ENCODE measurements at places on chromosomes 2 and 18.

DNA sequence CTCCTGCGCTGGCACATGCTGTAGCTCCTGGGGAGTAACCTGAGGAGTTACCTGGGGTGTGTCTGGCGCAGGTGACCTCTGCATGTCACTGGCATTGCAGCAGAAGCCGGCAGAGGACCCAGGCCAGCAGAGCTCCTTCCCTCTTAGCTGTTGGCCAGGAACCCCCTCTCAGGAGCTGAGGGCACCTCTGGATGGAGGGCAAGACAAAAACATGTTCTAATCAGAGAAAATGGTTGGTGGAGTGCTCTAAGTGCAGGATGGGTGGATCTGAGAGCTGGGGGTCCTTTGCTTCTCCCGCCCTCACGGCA is 44.9 kb upstream of the SNTG2 start:
- DNase-seq, result no peak

DNA sequence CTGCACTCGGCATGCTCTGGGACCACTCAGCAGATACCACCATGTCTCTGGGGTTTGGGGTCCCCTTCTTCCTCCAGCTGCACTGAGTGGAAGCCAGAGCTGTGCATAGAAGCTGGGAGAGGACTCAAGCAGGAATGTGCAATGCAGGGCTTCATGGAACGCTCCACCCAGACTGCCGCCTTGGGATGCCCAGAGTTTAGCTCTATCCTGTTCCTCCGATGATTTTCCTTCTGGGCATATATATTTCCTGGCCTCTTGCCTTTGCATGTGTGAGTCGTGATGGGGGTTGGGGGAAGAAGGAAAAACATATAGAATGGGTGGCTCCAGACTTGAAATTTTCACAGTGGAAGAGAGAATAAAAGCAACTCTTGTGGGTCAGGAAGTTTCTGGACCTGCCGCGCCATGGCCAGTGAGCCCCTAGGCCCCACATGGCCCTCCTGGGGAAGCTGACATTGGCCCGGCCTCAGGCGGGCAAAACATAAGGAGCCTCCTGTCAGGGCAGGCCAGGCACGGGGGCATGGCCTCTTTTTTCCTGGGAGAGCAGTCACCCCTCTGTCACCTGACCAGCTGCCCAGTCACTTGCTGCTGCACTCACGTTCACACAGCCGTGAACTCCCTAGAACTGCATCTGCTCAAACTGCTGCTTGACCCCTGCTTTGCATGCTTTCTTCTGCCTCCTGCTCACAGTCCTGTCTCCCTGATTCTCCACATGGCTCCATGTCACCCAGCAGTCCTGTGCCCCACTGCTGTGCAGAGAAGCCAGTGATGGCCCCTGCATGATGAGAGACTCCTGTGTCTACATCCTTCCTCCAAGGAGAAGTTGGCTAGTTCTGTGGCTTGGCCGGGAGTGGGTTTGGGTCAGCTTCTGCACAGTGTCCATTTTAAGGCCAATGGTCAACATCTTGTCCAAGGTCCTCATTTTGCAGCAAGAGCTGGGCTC is 197.8 kb downstream of the CTIF start:
- DNase-seq, result no peak

- no peak for DNase-seq
Measured at GRCh38 chr2:112087346-112088020, 32.4 kb downstream of the TMEM87B start.

GRCh38 chr2:151771599-151772358 is 37.5 kb upstream of the NEB start:
- no peak for DNase-seq

DNA sequence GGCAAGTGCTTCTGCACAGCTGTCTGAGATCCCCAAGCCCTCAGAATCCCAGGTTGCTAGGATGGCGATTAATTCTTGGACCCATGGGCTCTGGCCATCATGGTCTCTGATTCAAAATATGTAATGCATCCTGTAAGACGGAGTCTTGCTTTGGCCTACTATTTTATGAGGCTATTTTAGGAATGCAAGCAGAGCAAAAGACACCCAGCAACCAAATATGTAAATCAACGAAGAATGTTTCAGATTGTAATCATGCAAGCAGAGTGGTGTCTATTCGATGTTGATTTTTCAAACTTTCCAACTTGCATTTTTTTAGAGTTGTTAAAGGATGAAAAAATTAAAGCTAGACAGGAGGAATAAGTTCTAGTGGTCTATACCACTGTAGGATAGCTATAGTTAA is 154.8 kb downstream of the COL6A3 start:
- DNase-seq, result no peak

DNA sequence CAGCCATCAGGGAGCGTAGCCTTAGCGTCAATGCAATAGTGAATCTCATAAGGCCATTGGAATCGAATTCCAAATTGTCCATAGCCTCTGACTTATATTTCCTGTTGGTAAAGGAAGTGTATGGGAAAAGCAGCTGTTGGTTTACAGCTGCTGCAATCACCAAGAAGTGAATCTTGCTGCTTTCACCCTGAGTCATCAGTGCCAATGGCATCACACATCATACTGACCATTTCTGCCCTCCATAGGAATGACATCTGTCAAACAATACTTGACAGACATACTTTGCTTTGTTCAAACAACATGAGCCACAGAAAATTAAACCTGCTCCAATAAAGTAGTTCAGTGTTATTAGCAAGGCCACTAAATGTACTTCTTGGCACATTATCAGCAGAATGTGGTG is 111.2 kb upstream of the KLHL29 start:
- DNase-seq, result no peak

DNA sequence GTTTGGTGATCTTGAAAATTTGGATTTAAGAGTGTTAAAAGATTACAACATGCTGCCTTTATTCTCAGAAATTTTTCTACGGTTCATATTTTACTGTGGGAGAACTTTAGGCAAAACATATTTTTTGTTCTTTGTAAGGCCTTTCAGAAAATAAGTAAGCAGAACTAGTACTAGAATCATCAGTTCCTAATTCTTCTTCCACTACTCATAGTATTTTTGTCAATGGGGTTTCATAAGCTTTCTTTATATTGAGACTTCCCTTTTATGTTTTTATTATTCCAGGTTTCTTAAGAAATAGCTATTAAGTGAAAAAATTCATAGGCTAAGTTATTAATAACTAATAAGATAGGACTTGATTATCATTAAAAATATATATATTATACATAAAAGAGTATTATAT is 12.4 kb downstream of the UGGT1 start:
- DNase-seq, result no peak

- no peak for DNase-seq
Measured at GRCh38 chr18:44632469-44633145, 48.1 kb upstream of the SETBP1 start.

DNA sequence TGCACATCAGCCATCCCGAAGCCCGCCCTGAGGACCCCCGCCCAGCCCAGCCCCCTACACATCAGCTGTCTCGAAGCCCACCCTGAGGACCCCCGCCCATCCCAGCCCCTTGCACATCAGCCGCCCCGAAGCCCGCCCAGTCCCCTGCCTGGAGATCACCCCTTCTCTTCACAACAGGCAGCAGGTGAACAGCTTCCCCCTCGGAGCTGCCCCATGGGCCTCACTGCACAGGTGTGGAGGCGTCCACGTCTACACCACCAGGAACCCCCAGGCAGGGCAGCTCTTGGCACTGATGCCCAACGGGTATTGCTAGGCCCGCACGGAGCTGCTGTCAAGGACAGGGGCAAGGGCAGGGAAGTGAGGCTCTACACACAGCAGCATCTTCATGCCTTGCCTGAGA is 137.6 kb downstream of the HDAC4 start:
- no peak for DNase-seq

GRCh38 chr2:109089602-109090300 is 39.3 kb upstream of the SH3RF3 start:
- DNase-seq, result no peak

DNA sequence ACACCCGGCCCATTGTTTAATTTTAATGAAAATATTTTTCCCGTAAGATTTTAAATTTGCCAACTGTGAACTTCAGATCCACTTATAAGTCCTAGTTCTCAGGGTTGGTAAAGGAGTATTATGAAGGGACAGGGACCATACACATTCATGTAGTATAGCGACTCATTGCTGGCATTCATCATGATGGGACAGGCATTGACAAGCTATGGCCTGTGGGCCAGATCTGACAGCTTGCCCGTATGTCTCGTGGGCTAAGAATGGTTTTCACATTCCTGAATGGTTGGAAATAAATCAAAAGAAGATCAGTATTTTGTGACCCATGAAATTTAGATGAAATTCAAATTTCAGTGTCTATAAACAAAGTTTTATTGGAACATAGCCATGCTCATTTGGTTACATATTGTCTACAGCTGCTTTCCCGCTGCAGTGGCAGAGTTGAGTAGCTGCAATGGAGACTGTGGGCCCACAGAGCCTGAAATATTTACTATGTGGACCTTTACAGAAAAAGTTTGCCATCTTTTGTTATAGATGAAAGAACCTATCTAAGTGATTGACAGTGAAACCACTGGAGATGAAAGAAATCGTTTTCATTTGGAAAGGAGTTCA is 4.1 kb downstream of the RAPGEF4 start:
- no peak for DNase-seq

GRCh38 chr18:13191779-13192178 is 26.8 kb upstream of the LDLRAD4 start:
- DNase-seq, result no peak

GRCh38 chr18:77512152-77512551 is 262.5 kb downstream of the GALR1 start:
- no peak for DNase-seq

GRCh38 chr2:96090196-96090926 is 26.0 kb downstream of the ADRA2B start:
- DNase-seq, result no peak

DNA sequence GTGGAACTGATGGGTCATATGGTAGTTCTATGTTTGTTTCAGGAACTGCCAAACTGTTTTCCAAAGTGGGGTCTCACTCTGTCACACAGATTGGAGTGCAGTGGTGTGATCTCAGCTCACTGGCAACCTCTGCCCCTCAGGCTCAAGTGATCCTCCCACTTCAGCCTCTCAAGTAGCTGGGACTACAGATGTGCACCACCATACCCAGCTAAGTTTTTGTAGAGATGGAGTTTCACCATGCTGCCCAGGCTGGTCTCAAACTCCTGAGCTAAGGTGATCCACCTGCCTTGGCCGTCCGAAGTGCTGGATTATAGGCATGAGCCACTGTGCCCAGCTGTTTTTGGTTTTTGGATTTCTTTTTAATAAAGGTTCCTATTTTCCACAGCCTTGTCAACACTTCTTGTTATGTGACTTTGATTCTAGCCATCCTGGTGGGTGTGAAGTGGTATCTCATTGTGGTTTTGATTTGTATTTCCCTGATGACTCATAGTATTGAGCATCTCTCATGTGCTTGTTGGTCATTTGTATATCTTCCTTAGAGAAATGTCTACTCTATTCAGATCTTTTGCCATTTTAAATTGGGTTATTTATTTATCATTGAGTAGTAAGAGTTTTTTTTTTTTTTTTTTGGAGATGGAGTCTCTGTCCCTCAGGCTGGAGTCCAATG is 22.8 kb downstream of the NPC1 start:
- DNase-seq, result no peak

DNA sequence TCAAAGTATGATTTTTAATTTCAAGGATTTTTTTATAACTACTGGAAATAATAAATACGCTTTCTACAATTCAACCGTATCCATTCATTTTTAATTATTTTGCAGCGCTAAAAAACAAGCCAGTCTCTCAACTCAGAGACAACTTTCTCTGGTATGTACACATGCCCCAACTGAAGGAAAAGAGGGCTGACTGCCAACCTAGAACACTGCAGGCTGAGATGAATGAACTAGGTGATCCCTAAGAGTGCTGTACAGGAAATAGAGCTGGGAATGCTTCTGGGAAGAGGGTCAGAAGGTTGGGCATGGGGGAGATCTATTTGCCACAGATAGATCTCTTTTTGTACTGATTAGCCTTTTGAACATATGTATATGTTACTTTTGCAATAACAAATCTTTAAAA is 460.1 kb downstream of the NR4A2 start:
- no peak for DNase-seq

DNA sequence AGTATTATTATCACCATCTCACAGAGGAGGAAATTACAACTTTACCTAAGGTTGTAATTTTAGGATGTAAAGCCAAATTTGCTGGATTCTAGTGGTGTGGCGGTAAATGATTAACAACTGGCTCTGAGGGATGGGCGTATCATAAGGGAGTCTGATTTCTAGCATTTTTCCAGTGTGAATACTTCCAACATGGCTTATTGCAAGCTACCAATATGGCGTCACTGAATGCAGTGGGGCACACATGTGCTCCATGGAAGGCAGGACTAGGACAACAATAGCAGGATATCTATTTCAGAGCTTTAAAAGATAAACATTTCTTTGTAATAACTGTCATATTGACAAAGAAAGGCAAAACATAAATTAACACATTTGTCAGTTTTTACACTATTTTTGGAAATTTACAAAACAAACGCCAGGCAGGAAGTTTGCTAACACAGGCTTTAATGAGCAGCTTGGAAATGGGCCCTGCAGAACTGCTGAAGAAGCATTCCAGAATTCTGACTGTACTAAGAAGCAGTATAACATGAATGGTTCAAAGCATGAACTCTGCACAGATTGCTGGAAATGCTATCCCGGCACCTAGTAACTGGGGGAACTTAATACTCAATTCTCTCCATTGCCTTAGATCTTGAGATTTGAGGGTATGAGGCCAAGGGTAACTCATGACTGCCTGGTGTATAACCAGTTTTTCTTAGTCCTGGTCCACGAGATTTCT is 439.3 kb upstream of the MAP2 start:
- no peak for DNase-seq

GRCh38 chr2:30915486-30915885 is 108.2 kb upstream of the CAPN13 start:
- DNase-seq, result no peak

- no peak for DNase-seq
Measured at GRCh38 chr2:240448387-240449274, 13.2 kb downstream of the GPC1 start.

GRCh38 chr2:110124939-110125691 is 9.5 kb upstream of the MALL start:
- DNase-seq, result no peak

- DNase-seq, result no peak
Measured at GRCh38 chr2:68438455-68439303, 28.4 kb downstream of the FBXO48 start.

- no peak for DNase-seq
Measured at GRCh38 chr2:85760371-85760770, 6.6 kb downstream of the ATOH8 start.

GRCh38 chr2:8431446-8432125 is 250.3 kb upstream of the ID2 start:
- DNase-seq, result no peak

- DNase-seq, result no peak
Measured at GRCh38 chr2:226746196-226746800, 53.3 kb downstream of the IRS1 start.

- no peak for DNase-seq
Measured at GRCh38 chr2:216711348-216711747, 16.0 kb upstream of the IGFBP5 start.

DNA sequence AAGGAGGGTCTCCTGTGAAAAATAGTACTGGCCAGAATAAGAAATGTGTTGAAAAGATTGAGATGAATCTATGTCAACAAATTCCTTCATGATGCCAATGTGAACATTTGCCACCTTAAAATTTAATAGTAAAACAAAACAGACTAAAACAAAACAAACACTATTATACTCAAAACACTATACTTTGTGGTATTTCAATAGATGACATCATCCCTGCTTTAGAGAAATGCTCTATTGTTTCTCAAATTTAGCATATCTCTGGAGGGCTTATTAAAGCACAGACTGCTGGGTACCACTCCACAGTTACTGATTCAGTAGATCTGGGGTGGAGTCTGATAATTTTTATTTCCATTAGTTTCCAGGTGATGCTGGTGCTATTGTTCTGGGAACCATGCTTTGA is 579.4 kb upstream of the FAM98A start:
- DNase-seq, result no peak
